ENCODE measurements at places on chromosomes 1 and 21.
A peak's percentile ranks its signal among the peaks of the same experiment; 100 is the strongest.

DNA sequence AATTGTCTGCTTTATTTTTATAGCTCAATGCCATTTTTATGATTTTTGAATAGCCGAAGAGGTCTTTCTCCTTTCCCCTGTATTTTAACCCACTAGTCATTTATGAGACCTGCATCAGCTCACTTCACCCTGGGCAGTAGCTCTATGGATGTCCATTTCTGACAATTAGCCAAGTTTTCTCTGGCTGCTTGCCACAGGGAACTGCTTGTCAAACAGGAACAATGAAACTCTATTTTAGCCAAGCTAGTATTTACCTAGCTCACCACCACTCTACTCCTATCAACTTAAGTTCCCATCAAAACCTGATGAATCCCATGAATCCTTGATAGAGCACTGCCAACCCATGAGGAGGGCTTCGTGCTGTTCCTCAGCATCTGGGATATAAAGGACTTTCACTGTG, 406.7 kb downstream of the RWDD3 start:
- no peak for DNase-seq

DNA sequence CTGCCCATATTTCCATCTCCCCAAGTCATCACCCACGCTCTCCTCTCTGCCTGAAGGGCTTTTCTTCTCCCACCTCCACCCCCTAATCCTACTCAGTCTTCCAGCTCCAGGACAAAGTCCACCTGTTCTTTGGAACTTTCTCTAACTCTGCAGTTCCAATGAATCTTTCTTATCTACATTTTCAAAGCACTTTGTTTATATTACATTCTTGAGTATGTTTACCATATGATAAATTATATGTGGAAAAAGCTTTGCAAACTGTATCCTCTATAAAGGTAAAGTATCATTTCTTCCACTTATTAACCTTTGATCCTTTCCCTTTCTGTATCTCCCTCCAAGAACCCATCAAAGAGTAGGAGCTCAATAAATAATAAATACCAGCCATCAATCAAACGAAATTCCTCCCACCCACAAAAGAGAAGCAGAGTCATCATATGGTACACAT, 39.7 kb downstream of the TTC13 start:
- DNase-seq, result no peak

- no peak for DNase-seq
Measured at GRCh38 chr1:111600886-111601386, 18.7 kb upstream of the RAP1A start.

DNA sequence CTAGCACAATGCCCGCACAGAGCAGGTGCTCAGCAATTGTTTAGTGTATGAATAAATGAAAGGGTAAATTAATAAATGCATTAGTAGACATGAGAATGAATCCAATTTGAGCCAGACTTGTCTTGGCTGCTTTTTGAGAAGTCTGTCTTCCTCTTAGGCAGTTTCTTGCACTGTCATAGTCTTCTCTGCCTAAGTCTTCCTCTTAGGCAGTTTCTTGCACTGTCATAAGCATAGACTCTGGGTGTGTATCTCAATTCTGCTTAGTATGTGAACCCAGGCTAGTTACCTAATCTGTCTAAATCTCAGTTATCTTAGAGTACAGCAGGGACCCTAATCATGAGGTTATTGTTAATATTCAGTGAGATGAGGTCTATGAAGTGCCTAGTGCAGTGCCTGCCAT, 27.2 kb downstream of the NHLH2 start:
- no peak for DNase-seq

DNA sequence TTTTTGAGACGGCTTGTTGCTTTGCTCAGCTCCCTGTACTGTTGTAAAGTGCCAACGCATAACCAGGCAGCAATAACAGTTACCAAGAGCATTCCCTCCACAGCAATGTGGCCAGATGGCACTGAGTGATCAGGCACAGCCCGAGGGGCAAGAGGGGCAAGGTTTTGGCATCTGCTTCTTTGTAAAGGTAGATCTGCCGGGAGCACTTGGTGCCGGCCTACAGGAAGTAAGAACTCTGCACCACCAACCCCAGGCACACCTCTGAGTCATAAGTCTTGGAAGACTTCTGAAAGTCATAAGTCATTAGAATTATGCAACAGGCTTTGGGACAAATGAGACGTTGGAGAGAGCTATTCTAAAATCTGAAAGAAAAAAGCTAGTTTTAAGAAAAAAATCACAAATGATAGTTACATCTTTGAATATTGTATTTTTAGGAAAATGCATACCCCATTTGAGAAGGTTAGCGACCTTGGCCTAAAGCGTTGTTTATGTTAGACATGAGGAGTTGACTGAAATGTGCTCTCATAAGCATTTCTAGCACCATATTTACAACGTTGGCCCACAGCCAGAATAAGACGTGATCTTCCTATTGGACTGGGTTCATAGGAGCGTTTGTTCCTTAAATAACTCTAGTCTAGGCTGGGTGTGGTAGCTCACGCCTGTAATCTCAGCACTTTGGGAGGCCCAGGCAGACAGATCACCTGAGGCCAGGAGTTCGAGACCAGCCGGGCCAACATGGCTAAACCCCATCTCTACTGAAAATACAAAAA, 37.7 kb upstream of the MAP10 start:
- peak; percentile 74 for DNase-seq

DNA sequence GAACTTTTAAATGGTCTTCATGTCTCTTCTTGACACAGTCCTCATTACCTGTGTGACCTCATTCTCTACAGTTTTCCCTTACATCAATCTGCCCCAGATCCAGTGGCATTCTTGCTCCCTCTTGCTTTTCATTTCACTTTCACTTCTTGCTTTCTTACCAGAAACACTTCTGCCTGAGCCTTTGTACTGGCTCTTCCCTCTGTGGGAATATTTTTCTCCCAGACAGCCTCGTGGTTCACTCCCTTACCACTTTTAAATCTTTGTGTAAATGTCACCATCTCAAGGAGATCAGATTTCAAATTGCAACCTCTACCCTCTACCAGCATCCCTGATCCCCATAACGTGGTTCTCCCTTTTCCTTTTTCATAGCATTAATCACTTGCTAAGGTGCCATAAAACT, 73.2 kb downstream of the DISC1 start:
- DNase-seq, result no peak

GRCh38 chr21:38857152-38857825, 51.6 kb downstream of the ETS2 start:
- no peak for DNase-seq

GRCh38 chr1:41847733-41848132, 71.0 kb downstream of the HIVEP3 start:
- DNase-seq, result no peak

- DNase-seq, result no peak
Measured at GRCh38 chr1:8213136-8213535, 104.8 kb upstream of the SLC45A1 start.

GRCh38 chr1:81547912-81548303, 252.8 kb upstream of the ADGRL2 start:
- no peak for DNase-seq

GRCh38 chr1:195886000-195886399, 722.2 kb downstream of the KCNT2 start:
- no peak for DNase-seq

GRCh38 chr1:179081687-179082332, at the start of gene TOR3A:
TOR3A (plus strand) TSS chr1:179082070; CDS start chr1:179082129, 59 bp downstream.
- peak; percentile 95 for DNase-seq

- DNase-seq, result no peak
Measured at GRCh38 chr21:33443194-33443593, 36.6 kb downstream of the TMEM50B start.

- no peak for DNase-seq
Measured at GRCh38 chr1:116571215-116571919, 541 bp upstream of the CD58 start.

- no peak for DNase-seq
Measured at GRCh38 chr1:107076841-107077240, 20.4 kb downstream of the PRMT6 start.

DNA sequence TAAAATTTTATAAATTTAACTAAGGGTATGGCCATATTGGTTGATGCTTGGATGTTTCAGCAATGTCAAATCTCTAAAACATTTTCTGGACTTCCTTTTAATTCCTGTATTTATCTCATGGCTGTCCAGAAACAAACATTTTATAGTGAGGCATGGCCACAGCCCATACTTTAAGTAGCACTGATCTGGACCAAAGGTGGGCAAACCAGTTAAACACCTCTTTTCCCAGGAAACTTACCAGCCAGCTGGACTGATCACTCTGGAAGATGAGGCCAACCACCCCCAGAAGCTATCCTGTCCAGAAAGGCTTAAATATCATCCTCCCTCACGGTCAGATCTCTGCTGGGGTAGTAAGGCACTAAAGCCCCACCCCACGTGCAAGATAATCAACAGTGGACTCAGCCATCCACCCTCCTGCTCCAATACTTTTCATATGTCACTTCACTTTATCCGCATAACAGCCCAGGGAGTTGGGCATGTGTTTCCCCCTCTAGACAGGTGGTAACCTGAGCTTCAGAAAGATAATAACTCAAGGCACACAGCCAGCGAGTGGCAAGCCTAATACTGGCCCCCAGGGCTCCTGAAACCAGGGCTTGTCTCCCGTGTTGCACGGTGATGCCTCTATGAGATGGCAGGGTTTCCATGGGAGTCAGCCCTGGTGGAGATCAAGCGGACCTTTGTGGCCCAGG, 120.5 kb upstream of the NGF start:
- no peak for DNase-seq

GRCh38 chr1:149844101-149844500, 55.3 kb upstream of the BOLA1 start:
- no peak for DNase-seq

GRCh38 chr1:14334336-14335176, 263.9 kb upstream of the KAZN start:
- no peak for DNase-seq

DNA sequence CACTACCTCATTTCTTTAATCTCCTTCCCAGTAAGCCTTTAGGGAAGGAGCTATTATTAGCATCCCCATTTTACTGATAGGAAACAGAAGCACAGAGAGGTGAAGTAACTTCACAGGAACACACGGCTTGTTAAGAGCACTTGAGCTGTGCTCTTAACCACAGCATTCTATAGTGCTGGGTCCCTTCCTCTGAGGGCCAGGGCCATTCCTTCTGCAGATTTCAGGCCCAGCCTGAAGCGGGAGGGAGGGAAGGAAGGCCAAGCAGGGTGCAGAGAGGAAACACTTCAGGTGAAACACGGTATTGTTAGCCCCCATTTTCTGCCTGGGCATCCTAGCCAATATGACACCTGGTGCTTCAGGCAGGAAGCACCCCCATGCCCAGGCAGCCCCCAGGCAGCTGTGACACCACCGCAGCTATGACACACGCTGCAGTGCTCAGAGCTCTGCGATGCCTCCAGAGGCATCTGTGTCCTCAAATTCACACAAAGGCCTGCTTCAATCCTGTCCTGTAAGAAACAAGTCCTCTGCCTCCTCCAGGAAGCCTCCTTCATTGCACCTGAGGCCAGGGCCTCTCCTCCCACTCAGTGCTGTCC, 4.5 kb upstream of the EXTL1 start:
- DNase-seq, result no peak

DNA sequence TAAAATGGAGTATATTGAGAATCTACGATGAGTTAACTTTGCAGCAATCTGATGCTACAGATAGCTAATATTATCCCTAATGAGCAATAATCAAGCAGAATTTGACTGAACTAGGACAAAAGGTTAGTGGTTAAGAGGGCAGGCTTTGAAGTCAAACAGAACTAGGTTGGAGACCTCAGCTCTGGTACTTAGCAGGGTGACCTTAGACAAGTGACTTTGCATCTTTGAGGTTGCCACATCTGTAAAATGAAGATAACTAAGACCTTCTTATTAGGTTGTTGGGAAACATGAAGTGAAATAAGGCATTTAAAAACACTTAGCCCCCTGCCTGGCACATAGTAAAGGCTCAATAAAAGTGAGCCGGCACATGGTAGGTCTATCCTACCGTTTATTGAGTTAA, 4.3 kb upstream of the FUCA1 start:
- no peak for DNase-seq

- no peak for DNase-seq
Measured at GRCh38 chr1:228171221-228171891, 5.8 kb downstream of the IBA57 start.

Data from HTR-8/SVneo (cell line).